ENCODE measurements at places on chromosomes 2 and 18. TPM values are rescaled to one million over a fixed set of nuclear protein-coding genes. Genes with fewer than 3 reads are reported as not detected.
A peak's percentile ranks its signal among the peaks of the same experiment; 100 is the strongest.

DNA sequence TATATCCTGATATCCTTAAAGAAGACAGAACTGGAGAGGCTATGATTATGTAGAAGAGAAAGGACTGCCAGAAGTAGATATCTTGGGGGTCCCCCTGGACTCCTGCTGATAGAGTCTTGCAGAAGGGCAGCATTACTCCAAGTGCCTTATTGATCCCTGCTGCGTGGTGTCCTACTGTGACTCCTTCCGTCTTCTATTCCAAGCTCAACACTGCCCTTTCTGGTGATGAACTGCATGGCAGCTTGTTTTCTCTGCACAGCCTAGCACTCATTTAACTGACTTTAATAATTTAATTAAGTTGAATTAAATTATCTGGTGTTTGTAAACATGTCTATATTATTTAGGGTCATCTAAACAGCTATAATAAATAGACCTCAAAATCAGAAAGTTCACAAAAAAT lies 194.1 kb upstream of the DSEL start:
- no peak for DNase-seq
- no peak overlapping the region for H3K4me3 ChIP-seq
- no peaks in the 10 kb centered on the region for H3K27me3 ChIP-seq

DNA sequence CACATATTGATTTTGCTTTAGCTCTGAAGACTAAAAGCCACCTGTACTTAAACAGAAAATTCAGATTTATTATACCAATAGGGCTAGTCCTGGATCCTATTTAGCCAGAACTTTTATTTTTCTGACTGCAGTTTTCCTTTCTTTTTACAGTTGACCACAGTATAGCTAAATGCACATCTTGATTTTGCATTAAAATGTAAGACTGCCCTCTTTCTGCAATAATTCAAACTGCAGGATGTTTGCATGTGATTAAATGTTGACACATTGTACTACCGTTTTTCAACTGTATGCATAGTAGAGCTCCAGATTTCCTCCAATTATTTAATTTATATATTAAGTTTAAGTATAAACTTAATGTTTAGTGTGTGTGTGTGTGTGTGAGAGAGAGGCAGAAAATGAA lies 1262.9 kb downstream of the SUCLG1 start:
- H3K4me1 ChIP-seq: no peaks in the 10 kb centered on the region
- no peaks in the 10 kb centered on the region for H3K36me3 ChIP-seq
- H3K4me3 ChIP-seq: no peak overlapping the region
- DNase-seq: no peak
- H3K27ac ChIP-seq: no peak overlapping the region

DNA sequence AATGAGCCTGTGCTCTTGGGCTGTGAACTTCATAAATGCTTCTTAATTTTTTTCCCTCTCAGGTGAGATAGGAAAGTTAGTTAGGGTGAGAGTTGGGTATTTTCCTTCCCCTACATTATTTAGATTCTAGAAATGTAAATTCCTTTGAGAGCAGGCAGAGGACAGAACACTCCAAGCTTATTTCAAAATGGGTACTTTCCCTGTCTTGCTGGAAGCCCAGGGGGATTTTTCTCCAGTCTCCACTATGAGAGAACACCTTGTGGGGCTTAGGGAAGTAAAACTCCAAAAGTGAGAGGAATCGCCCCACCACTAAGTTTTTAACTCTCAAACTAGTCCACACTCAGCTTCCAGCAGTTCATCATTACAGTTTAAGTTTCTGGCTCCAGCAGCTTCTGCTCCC lies 253.2 kb upstream of the CTAGE1 start:
- H3K4me1 ChIP-seq: no peaks in the 10 kb centered on the region
- H3K36me3 ChIP-seq: no peaks in the 10 kb centered on the region
- no peak for DNase-seq

DNA sequence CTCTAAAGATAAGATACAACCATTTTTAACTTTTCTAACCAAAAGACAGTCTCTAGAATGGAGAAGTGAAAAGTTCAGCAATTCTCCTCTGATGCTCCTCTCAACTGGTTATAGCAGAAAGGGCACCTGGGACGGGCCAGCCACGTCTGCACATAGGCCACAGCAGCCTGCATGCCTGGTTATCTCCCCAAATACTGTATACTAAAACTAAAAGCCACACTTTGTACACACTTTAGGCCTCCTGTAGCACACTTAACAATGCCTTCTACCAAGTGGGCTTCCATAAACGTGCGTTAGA lies 179.1 kb downstream of the ANKRD44 start:
- DNase-seq: peak; percentile 76
- peaks cover 77% of the 10 kb centered on the region for H3K4me1 ChIP-seq
- H3K27me3 ChIP-seq: no peaks in the 10 kb centered on the region
- no peak overlapping the region for H3K4me3 ChIP-seq
- peaks cover 13% of the 10 kb centered on the region for H3K36me3 ChIP-seq

DNA sequence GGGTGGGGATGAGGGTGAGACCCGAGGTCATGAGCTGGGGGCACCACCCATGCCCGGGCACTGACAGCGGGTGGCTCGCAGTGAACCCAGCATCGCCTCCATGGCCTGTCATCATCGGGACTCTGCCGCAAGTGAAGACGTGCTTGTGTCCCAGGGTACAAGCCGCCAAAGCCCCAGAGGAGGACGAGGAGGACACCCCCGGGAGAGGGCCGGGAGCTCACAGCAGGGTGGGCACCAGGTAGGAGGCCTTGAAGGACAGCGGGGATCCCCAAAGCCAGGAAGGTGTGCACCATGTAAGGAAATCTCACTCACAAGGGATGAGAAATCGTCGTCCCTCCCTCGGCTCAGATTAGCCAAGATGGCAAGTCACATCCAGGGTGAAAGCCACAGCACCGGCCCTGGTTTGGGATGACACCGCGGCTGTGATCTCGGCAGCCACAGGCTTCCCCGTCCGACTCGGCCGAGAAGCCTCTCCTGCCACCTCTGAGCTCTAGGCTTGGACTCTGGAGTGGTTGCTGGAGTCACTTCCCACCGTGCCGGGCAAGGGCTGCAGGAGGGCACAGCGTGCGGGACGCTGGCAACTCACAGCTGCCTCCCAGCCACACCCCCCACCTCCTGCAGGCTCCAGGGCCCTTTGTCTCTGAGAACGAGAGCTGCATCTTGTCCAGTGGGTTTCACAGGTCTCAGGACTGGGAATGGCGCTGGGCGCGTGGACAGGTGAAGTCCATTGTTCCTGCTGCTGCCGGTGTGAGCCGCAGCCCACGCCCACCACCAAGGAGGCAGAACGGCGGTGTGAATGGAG lies 81.6 kb upstream of the CTDP1 start:
- DNase-seq: no peak
- no peaks in the 10 kb centered on the region for H3K4me1 ChIP-seq
- H3K36me3 ChIP-seq: no peaks in the 10 kb centered on the region
- no peaks in the 10 kb centered on the region for H3K27me3 ChIP-seq

DNA sequence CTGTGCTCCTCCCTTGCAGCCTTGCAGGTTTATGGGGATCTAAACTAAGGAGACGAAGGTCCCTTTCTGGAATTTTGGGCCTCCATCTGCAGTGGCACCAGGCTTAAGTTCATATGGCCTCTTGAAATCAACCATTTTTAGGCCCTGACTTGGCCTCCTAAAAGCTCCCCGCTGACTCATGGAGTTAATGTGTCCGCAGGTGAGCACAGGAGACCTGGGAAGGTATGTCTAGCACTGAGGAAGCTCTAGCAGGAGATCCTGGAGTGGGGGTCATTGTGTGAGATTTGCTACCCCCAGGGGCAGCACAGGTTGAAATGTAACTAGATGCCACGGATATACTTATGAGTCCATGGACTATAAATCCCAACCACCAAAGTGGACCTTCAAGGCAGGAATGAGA lies 95.9 kb upstream of the CELF4 start:
- no peak overlapping the region for H3K4me3 ChIP-seq
- H3K27ac ChIP-seq: no peak overlapping the region
- H3K27me3 ChIP-seq: no peaks in the 10 kb centered on the region
- H3K4me1 ChIP-seq: no peaks in the 10 kb centered on the region
- H3K36me3 ChIP-seq: no peaks in the 10 kb centered on the region

DNA sequence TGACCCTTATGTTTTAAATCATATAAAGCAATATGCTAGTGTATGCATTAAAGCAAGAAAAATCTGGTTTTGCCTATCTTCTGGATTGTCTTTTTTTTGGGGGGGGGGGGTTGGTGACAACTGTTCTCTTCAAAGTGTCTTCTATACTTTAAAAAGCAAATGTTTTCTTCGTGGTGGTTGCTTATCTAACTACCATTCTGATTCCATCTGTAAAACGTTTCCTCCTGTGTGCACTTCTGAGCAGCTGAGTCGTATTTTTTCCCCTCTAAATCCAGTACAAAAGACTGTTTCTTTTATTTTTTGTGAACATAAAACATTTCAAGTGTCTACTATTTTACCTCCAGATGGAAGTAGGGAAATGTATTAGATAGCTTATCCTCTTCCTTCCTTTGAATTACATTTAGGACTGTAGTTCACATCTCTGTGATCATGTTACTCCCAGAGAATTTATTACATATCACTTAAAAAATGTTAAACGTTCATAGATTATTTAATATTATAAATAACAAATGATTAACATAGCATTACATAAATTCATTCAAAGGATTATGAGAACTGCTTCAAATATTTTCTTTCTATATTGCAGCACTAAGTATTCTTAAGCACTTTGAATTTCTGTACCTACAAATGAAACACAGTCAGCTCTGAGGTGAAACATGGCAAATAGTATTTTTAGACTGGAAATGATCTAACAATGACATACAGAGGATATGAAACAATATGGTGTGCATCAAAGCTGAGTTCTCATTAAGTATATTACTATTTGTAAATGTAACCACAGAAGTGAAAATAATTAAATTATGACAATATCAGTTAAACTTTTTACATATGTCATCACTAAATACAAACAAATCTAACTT lies 56.4 kb downstream of the SCN3A start:
- peaks cover 17% of the 10 kb centered on the region for H3K4me1 ChIP-seq
- H3K27me3 ChIP-seq: no peaks in the 10 kb centered on the region
- H3K4me3 ChIP-seq: no peak overlapping the region
- no peaks in the 10 kb centered on the region for H3K36me3 ChIP-seq

DNA sequence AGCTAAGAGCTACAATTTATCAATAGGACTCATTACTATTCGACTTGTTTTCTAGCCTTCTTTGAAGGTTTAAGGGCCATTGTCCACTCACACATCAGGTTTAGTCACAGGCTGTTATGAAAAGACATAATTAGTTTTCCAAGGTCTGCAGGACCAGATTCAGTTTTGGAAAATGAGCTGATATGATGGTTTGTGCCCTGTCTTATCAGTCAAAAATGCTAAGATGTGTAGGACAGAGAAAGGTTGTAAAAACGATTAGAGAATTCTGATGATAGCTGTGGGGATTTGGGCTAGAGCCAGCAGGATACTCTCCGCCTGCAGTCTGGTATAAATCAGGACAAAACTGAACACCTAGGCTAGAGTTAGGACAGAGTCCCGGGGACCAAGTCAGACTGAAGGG lies 213.3 kb downstream of the LRRTM1 start:
- H3K27me3 ChIP-seq: no peaks in the 10 kb centered on the region
- no peaks in the 10 kb centered on the region for H3K4me1 ChIP-seq
- no peak for DNase-seq
- H3K4me3 ChIP-seq: no peak overlapping the region
- H3K27ac ChIP-seq: no peak overlapping the region
- H3K36me3 ChIP-seq: no peaks in the 10 kb centered on the region

DNA sequence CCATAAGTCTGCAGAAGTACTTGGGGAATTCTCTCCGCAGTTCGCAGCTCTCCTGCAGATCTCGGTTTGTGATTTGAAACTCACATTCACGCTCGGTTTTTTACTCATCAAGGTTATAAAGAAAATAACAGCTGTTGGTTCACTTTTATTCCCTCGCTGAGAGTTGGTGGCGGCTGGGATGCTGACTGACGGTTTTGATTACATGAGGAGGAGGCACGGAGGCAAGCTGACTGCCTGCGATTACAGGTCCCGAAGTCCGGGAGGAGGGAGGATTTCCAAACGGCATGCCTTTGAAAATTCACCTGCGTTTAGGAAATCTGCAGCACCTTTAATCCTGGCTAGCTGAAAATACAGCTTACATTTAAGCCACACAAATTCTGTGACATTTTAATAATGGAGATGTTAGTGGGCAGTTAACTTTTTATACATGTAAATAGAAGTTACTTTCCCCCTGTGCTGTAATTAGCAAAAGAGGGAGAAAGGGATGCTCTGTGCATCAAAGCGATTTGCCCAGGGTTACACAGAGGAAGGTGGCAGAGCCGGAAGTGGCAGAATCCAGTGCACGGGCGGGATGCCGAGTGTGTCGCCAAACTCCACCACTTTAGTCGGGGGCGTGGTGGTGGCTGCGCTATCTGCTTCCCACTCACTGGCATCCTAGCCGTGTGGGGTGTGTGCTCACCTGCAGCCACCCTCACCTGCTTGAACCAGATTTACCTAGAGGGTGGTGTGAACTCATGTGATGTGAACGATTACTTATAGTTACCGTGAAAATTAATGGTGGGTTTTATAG lies 14.7 kb downstream of the AGAP1 start:
- H3K4me3 ChIP-seq: no peak overlapping the region
- H3K4me1 ChIP-seq: no peaks in the 10 kb centered on the region

DNA sequence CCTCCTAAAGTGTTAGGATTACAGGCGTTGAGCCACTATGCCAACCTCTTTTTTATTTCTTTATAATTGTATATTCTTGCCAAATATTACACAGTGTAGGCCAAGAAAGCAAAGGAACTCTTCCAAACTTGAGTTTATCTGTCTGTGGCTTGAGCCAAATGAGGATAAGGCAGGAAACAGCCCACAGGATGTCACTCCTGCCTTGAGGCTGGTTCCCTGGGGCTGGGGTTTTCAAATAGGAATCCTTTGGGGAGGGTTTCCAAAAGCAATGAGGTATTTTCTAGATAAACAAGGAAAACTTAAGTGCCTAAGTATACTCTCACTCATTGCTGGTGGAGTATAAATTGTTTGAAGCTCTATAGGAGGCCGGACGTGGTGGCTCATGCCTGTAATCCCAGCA lies 56.4 kb downstream of the ADCY3 start:
- DNase-seq: no peak
- peaks cover 5% of the 10 kb centered on the region for H3K36me3 ChIP-seq
- no peaks in the 10 kb centered on the region for H3K4me1 ChIP-seq
- H3K27me3 ChIP-seq: no peaks in the 10 kb centered on the region

The LCLAT1 gene
- 21.9 TPM for total RNA-seq

The HOXD13 gene
- not detected for total RNA-seq

The CTLA4 gene
- 1.1 TPM for total RNA-seq

The BOK gene
- total RNA-seq: 0.10 TPM

The CHST9 gene
- total RNA-seq: not detected

The IFIH1 gene
- 59.7 TPM for total RNA-seq

The TFPI gene
- not detected for total RNA-seq
